Dermis microvascular lymphatic vessel endothelial cell (primary cell): ENCODE measurements at places on chromosomes 16 and 17. TPM values are rescaled to one million over a fixed set of nuclear protein-coding genes. Genes with fewer than 3 reads are reported as not detected.

GRCh38 chr17:80956321-80957190 lies 35.1 kb upstream of the CHMP6 start:
- DNase-seq: no peak

DNA sequence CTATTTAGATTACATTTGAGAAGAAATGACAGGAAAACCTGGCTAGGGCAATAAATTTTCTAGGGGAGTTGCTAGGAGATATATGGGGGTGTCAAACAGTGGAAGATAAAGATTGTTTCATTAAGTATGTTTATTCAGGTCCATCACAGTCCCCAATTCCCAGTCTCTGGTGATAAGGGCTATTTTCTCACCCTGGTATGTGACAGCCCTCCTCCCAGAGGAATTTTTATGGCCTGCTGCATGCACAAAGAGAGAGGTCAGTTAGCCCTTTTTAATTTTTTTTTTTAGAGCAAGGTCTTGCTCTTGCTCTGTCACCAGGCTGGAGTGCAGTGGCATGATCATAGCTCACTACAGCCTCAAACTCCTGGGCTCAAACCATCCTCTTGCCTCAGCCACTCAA lies 53.6 kb upstream of the ATF7IP2 start:
- no peak for DNase-seq

DNA sequence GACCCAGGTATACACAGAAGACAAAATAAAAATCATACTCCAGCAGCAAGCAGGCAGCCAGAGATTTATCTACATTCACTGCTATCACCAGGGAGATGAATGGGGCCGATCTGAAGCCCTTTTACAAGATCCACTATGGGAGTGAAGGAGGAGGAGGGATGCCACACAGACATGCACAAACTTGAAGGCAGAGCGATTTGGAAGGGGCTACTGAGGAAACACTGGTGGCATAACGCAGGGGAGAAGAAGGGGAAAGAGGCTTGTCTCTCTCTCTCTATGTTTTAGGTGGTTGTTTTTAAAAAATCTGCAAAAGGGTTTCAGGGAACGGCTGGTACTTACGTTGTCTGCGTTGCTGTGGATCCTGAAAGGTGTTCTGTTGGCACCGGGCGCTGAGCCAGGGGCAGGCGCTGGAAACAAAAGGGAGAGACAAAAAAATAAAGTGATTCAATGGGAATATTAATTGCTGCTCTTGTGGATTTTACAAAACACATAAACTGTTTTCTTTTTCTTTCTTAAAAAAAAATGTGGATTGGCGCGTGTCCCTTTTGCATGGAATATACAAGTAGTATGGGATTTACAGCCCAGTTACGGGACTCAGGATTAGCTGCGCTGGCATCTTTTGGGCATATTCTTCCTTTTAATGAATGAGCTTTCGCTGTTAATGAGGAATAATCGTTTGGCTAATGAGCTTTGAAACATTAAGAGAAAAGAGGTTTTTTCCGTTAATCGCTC lies 255.3 kb upstream of the PMFBP1 start:
- DNase-seq: no peak

DNA sequence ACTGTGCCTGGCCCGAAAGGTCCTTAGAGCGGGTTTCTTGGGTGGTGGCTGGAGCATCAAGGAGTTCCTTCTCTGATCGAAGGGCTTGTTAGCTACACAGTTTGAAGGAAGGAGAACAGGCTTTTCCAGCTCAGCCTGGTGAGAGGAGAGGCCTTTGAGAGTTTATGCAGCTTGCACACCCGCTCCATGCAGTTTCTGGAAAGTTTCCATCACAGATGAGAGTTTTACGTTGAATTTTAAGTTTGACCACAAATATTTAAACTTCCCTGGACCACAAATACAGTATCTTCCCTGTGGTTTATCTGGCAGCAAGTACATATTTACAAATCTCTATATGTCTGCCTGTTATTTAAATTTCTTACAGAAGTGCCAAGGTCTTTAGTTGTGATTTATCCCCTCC lies 56.8 kb downstream of the HIC1 start:
- DNase-seq: no peak

DNA sequence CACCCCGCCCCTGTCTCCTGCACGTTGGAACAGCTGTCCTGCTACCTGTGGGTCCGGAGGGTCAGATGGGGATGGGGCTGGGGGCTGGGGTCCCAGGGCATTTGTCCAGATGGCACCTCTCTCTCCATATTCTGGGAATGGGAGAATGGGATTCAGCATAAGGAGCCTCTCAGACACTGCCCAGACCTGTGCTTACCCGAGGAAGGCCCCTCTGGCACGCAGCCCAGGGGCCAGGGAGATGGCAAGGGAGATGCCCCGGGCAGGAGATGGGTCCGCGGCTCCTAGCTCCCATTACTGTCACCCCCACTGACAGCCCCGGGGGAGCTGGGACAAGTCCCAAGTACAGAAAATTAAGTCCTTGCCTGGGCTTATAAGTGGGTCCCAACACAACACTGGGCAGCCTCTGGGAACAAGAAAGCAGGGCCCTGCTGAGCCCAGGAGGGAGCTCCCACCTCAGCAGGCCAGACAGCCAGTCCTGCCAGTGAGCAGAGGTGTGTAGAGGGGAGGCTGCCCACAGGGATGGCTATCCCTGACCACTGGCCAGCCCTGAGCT lies 1.8 kb downstream of the VASN start:
- no peak for DNase-seq

GRCh38 chr17:55822028-55822427 lies 71.2 kb downstream of the PCTP start:
- no peak for DNase-seq

GRCh38 chr17:42819939-42820535 lies 4.0 kb downstream of the BECN1 start:
- peak; percentile 78 for DNase-seq

DNA sequence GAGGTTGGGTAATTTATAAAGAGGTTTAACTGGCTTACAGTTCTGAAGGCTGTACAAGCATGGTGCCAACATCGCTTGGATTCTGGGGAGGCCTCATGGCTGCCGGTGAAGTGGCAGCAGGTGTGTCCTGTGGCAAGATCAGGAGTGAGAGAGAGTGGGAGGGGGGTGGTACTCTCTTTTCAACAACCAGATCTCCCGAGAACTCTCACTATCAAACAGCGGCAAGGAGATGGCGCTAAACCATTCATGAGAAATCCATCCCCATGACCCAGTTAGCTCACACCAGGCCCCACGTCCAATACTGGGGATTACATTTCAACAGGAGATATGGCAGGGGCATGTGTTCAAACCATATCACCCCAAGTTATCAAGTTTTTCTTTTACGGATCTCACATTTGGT lies 44.0 kb upstream of the CBX4 start:
- no peak for DNase-seq

GRCh38 chr17:17568772-17569195 lies 22.7 kb downstream of the PEMT start:
- DNase-seq: peak; percentile 59

- DNase-seq: no peak
Observed at GRCh38 chr17:81245024-81245664, 6.0 kb downstream of the NDUFAF8 start.

DNA sequence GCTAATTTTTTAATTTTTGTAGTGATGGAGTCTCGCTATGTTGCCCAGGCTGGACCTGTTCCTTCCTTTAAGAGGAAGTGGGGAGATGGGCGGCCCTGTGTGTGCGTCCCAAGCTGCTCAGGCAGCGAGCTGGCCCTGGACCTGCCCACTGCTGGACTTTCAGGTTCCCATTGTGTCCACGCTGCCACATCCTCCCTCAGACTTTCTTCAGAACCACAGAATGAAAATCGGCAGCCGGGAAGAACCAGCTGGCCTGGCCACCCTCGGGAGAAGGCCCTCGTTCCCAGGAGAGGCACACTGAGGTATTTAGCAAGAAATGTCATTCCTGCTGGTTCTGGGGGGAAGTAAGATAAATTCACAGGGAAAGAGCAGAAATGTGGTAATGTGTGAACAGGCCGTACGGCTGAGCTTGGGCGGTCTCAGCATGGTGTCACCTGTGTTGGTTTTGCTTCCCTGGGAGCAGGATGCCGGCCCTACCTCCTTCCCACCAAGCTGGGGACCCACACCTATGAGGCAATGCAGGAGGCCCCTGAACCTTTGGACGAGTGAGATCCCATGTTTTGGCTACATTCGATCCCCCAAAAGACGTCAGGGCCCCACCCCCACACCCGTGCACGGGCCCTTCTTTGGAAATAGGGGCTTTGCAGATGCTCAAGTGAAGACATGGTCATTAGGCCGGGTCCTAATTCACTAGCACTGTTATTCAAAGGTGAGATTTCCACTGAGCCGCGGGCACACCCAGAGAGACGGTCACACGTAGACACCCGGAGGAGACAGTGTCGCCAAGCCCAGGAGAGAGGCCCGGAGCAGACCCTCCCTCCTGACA lies 35.9 kb upstream of the ZNF469 start:
- DNase-seq: no peak

GRCh38 chr17:76360461-76360860 lies 6.7 kb upstream of the PRPSAP1 start:
- no peak for DNase-seq

GRCh38 chr17:51118330-51119195 lies 2.1 kb downstream of the SPAG9 start:
- peak; percentile 63 for DNase-seq

DNA sequence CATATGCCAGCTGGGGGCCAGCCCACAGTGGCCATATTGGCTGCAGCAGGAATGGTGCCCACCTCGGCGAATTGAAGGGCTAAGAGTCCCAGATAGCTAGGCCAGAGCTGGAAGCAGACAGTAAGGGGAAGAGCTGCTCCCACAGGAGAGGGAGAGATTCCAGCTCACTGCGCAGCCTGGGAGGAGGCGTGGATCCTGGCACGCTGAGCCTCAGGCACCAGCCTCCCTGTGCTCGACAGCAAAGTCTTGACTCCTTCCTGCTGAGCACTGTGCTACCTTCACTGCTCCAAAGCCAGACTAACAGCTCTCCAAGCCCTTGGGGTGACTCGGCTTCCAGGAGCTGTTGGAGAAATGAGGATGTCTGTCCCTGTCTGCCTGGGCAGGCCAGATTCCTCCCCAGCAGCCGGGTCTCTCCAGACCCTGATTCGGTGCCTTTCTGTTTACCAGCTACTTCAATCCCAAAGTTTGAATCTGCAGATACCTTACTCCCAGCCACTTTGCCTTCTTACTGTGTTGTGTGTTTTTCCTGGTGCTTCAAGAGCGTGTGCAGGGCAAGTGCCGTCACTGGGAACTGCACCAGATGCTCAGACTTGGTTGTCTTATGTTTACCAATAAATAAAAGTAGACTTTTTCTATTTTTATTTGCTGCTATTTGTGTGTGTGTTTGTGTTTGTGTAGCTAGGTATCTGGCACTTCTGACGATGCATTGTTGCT lies 9.1 kb downstream of the CBX2 start:
- no peak for DNase-seq

GRCh38 chr17:33904476-33904875 lies 350.6 kb upstream of the CCL2 start:
- DNase-seq: no peak

DNA sequence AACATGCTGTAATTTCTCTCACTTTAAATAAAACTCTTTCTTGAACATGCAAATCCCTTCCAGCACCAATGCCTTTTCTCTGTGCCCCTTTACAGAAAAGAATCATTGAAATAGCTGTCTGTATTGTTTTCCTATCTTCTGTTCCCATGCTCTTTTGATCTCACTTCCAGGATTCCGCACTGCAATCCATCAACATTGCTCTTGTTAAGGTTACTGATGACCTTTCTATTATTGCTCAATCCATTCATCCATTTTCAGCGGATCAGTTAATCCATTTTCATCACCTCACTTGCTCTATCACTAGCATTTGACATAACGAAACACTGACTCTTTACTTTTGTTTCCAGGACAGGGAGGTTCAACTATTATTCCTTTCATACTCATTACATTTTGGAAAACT lies 130.5 kb downstream of the ABCA8 start:
- peak; percentile 66 for DNase-seq

DNA sequence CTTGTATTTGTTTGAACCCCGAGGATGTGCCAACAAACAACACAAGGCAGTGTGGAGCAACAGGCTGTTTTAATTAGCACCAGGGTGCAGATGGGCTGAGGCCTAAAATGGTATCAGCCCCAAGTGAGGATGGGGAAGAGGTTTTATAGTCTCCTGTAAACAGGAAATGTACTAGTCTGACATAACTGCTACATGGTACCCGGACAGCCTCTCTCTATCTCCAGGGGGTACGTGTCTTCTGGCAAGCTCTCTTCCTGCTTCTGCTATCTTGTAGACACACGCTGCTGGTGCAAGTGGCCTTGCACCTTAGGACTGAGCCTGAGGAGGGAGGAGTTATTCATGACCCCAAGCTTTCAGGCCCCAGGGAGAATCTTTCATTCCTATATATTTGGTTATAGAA lies 2451.0 kb downstream of the TP53TG3F start:
- no peak for DNase-seq

DNA sequence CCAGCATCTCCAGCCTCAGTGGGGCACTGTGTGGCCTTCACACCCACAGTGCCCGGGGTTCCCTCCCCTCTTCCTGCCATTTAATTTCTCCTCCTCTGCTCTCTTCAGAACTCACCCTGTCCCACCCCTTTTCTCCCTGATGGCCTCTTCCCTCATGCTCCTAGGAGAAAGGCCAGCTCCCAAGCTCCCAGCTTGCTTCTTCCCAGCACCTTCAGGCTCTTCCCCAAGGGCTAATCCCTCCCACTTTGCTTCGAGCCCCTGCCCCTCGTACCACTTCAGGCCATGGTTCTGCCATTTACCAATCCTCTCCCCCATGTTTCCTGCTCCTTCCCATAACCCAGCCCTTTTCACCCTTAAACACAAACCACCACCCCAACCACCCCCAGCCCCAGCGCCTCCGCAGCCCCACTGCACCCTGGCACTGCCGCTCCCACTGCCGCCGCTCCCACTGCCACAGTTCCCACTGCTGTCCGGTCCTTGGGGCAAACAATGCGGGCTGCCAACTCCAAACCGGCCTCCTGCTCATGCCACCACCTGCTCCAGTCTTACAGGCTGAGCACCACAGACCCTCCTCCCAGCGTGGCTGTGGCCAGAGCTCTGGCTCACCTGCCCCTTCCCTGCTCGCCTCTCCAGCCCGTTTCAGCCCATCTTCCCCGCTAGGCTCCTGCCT lies 28.6 kb downstream of the ADAM11 start:
- no peak for DNase-seq

Gene DNAI2
- total RNA-seq: 0.13 TPM in 1 of 2 replicates, not detected in the other

Gene TEKT1
- not detected in 2 replicates for total RNA-seq

Gene ATMIN
- 22.7 and 34.0 TPM in 2 replicates for total RNA-seq
